Left ventricle myocardium superior (tissue), 1 donor: ENCODE measurements at places on chromosomes 1 and 21. TPM values are rescaled to one million over a fixed set of nuclear protein-coding genes. Genes with fewer than 3 reads are reported as not detected.
A peak's percentile ranks its signal among the peaks of the same experiment; 100 is the strongest.

DNA sequence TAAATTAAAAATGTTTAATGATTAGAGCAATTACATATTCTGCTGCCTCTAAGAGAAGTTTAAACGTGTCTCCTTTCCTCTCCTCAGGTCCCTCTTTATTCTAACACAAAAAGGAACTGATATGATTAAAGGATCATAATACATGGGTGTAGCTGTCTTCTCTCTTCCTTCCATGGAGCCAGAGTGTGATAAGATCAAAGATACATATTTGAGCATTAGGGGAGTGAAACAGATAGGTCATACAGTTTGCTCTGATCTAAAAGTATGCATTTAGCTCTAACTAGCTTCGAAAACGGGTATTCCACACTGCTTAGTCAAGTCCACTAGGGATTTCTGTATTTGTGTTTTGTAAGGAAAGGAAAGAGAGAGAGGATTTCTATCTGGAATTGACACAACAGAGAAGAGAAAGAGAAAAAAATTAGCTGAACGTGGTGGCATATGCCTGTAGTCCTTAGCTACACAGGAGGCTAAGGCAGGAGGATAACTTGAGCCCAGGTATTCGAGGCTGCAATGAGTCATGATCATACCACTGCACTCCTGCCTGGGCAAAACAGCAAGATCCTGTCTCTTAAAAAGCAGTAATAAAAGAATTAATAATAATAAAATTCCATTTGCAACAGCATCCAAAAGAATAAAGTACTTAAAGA is 63.1 kb downstream of the CDC42BPA start:
- no peak for DNase-seq

- no peak for DNase-seq
Observed at GRCh38 chr1:12019858-12020509, 686 bp downstream of the MIIP start.

Gene SPRR2F
- not detected for total RNA-seq

DNA sequence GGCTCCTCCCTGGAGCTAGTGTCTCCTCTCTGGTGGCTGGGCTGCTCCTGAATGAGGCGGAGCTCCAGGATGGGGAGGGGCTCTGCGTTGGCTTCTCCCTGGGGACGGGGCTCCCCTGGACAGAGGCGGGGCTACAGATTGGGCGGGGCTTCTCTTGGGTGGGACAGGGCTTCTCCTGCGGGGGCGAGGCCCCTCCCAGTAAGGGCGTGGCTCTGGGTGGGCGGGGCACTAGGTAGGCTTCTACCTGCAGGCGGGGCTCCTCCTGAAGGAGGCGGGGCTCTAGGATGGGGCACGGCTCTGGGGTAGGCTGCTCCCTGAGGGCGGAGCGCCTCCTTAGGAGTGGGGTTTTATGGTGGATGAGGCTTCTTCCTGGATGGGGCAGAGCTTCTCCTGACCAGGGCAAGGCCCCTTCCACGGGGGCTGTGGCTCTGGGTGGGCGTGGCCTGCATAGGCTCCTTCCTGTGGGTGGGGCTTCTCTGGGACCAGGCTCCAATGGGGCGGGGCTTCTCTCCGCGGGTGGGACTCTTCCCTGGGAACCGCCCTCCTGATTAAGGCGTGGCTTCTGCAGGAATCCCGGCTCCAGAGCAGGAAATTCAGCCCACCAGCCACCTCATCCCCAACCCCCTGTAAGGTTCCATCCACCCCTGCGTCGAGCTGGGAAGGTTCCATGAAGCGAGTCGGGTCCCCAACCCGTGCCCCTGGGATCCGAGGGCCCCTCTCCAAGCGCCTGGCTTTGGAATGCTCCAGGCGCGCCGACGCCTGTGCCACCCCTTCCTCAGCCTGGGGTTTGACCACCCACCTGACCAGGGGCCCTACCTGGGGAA is 22.7 kb upstream of the ARF1 start:
- peak; percentile 41 for DNase-seq

- no peak for DNase-seq
Observed at GRCh38 chr1:27487966-27488884, 1.7 kb downstream of the WASF2 start.

GRCh38 chr1:221712776-221713431 is 29.0 kb downstream of the DUSP10 start:
- peak; percentile 35 for DNase-seq

GRCh38 chr1:211320980-211321379 is 5.7 kb upstream of the TRAF5 start:
- DNase-seq, result no peak

GRCh38 chr1:171397851-171398469 is 84.0 kb downstream of the FMO4 start:
- no peak for DNase-seq

DNA sequence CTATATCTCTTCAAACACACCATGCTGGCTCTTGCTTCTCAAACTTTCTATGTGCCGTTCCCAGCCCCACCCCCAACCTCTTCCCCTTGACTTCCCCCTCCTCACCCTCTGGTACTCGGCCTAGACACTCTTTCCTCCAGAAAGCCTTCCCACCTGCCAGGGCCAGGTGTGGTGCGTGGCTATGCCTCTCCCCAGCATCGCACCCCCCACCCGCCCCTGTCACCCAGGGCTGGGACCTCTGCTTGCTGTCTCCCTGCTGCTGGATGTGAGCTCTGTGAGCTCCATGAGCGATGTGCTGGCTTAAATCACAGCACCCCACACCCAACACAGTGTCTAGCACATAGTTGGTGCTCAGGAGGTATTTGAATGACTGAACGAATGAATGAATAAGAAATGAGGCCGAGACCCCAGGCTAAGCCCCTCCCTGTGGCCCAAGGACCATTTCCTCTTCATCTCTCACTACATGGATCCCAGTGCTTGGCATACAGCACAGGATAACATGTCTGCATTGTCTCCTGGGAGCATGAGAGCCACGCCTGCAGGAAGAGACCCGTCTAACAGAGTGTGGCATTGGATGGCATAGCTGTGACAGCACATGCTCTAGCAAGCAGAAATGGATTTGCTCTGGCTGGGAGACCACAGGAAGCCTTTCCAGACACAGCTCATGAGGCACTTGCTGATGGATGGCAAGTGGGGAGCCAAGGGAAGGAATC is 19.7 kb downstream of the TNNT2 start:
- DNase-seq, result peak; percentile 73

DNA sequence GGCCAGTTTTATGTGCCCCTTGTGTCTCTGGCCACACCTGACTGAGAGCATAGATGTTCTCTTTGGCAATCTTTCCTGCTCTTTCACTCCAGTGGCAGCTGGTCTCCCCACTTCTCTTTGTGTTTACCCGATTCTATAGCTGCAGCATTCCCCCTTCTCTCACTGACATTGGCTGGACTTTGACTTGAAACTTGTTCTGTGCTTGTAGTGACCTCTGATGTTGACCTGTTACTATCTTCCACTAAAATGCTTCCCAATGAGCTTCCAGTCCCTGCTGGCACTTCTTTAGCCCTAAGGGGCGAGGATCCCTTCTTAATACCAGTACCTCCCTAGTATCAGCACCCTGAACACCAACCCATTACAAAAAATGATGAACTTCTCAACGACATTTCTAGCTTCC is 653.3 kb downstream of the LTN1 start:
- no peak for DNase-seq

Gene SERPINC1
- 0.25 TPM for total RNA-seq

- DNase-seq, result no peak
Observed at GRCh38 chr1:23169195-23169575, 529 bp upstream of the LUZP1 start.

- no peak for DNase-seq
Observed at GRCh38 chr1:221961532-221962292, 219.8 kb upstream of the DUSP10 start.

DNA sequence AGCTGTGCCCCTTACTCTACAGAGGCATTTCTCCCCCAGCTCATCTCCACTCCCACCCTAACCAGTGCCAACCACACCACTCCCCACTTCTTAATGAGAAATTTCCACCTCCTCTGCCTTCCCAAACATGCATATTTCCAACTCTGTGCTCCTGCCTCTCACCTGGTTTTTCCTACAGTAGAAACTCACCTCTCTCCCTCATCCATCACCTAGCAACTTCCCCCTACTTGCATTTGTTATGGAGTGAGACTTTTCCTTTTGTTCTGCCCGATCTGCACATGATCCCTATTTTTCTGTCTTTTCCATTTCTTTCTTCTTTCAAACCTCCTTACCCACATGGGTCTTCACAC is 11.9 kb downstream of the RGS8 start:
- no peak for DNase-seq

- DNase-seq, result no peak
Observed at GRCh38 chr1:160640359-160641123, 6.3 kb downstream of the SLAMF1 start.

- DNase-seq, result peak; percentile 91
Observed at GRCh38 chr1:222618001-222618879, at the start of gene MIA3. MIA3 (plus strand) TSS chr1:222618097; CDS start chr1:222618111, 14 bp downstream.
